ENCODE measurements at places on chromosomes 12 and 14.

GRCh38 chr12:1365703-1366102, 228.7 kb downstream of the FBXL14 start:
- DNase-seq: no peak

DNA sequence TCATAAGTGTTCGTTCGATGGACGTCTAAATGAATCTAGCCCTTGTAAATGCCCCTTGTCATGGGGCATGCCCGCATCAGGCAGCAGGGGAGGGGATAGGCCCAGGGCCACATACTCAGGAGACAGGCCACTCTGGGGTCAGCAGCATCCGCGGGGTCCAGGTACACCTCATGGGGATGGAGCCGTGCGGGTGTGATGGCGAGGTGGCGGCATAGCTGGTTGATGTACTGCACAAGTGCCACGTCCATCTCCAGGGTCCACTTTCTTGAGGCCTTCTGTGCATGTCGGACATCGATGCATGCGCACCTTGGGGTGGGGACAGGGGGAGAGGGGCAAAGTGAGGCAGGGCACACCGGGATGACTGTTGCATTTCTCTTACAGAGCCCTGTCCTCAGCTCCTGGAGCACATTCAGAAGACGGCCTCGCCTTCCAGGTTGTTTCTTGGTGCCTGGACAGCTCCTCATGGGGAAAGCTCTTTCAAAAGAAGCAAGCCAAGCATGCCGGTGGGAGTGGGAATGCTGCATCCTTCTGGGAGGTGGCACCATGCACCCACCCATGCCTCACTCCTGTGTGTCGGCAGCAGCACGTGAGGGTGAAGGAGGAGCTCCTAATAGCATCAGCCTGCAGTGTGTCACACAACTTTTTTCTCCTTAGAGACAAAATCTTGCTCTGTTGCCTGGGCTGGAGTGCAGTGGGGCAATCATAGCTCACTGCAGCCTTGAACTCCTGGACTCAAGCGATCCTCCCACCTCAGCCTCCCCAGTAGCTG, 47.4 kb downstream of the TRAFD1 start:
- no peak for DNase-seq

DNA sequence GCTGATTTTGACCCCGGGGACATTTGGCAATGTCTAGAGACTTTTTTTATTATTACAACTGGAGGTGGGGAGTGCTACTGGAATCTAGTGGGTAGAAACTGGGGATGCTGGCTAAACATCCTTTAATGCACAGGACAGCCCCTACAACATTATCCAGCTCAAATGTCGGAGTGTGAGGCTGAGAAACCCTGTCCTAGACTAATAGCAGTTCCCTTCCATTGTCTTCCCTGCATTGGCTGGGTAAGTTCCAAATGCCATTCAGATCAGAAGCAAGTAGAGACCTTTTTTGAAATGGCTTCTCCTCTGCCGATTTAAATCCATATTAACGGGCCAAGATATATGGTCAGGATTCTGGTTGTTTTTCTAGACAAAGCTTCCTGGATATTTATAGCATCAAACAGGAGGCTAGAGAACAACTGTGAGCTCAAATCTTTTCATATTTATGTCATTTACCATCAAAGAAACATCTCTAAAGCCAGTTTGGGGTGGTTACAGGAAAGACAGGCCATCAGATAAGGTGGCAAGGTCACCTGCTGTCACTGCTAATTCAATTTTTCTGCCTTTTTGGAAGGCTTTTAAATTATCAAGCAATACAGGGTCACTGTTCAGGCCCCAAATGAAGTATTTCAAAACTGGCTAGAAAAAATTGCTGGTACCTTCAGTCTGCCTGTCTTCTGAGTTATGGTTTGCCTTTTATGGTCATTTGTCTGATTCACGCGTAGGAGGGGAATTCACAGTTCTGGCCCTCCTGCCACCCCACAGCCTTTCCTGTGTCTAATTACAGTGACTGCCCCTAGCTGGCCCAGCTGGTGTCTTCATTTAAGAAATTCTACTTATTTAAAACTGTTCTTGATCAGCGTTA, 20.1 kb upstream of the AKAP5 start:
- DNase-seq: no peak

- no peak for DNase-seq
Observed at GRCh38 chr14:59339524-59340330, 125.5 kb downstream of the GPR135 start.

- no peak for DNase-seq
Observed at GRCh38 chr14:72443256-72443655, 450.6 kb downstream of the DPF3 start.

GRCh38 chr12:3491938-3492792, 1.2 kb downstream of the PRMT8 start:
- peak; percentile 25 for DNase-seq

DNA sequence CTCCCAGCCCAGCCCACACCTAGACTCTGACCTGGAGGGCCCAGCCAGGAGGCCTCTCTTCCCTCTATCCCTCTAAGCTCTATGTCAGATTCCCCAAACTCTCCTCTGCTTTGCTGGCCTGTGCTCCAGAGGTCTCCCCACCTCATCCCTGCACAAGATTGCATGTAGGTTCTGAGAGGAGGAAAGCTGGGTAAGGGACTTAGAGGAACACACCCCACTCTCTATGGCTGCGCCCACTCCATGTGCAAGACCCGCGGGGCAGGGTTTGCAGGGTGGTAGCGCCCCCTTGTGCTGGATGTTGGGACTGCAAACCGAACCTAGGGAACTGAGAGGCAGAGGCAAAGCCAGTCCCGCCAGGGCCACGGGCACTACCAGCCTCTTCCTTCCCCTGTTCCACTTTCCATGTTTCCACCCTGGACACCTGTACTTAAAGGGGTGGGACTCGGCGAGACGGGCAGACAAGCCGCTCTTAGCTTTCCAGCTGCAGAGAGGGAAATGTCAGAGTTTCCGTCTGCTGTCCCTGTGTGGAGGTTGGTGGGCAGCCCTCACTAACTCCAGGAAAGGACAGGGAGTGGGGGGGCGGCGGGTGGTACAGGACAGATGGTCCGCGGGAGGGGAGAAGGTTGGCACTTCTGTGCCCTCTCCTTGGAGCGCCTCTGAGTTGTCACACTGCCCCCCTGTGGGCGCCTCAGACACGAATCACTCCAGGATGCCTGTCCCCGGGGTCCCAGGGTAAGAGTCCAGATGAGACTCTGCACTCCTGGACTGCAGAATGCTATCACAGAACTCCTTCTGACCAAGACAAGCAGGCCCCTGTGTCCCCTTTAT, 16.8 kb downstream of the MMP14 start:
- DNase-seq: peak; percentile 81

DNA sequence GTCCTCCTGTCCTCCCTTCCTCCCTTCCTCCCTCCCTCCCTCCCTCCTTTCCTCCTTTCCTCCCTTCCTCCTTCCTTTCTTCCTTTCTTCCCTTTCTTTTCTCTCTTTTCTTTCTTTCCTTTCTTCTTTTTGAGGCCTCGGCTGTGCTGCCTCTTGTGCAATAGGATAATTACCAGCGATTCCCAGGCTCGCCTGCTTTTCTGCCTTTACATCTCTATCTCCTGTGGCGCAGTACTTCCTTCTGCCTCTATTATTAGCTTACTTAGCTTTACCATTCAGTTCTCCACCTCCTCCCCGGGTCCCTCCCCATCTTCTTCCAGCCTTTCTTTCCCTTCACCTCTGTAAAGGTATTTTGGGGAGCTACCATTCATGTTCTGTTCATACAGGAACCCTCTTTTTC, 19.9 kb downstream of the ETV6 start:
- DNase-seq: no peak

- DNase-seq: no peak
Observed at GRCh38 chr12:132211816-132212215, 67.6 kb downstream of the NOC4L start.

- DNase-seq: no peak
Observed at GRCh38 chr12:83265808-83266207, 579.1 kb downstream of the TMTC2 start.

GRCh38 chr12:96131230-96131788, 62.9 kb upstream of the ELK3 start:
- no peak for DNase-seq

DNA sequence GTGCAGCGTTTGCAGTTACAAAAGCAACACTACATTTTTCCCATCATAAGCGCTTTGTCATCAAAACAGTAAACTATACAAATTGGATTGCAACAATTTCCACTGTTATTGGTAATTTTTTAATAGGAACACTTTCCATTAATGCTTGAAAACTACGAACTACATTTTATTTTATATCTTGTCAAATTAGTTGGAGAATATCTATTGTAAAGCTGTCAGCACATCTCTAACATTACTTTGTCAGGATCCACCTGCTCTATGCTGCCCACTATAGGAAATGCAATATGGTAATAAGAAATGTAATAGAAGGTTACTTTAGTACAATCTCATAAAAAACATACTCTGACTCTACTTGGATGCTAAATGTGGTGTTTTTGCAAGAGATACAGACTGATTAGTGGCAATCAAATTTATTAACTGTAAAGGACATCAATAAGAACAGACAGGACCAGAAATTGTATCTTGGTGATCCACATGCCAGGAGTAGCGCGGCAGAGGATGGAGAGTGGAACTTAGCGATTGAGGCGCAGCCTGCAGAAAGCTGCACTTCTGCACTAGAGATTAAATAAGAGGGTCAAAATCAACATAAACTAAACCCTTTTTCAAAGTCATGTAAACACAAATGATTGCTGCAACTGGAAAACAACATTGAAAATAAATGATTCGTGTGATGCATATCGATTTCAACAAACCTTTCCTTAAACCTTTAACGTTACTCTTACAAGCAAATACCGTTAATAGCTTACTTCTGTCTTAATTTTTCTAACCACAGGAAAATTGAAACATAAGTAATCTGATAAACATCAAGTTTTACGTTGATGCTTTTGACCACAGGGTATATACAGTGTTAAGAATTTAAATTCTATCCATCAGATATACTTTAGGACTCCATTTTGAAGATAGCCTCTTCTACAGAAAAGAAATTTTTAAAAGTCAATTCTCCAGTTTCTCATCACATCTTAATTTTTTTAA, 3.6 kb upstream of the ARID2 start:
- no peak for DNase-seq

- DNase-seq: peak; percentile 1
Observed at GRCh38 chr14:32252030-32252670, 49.1 kb upstream of the RNU6-8 start.

- DNase-seq: no peak
Observed at GRCh38 chr14:91875525-91876286, 8.4 kb upstream of the TC2N start.

GRCh38 chr14:80315681-80316080, 104.4 kb upstream of the DIO2 start:
- no peak for DNase-seq

GRCh38 chr12:79435742-79436141, 255.0 kb downstream of the PAWR start:
- DNase-seq: no peak

GRCh38 chr12:70559390-70559789, 77.8 kb downstream of the PTPRB start:
- DNase-seq: no peak

DNA sequence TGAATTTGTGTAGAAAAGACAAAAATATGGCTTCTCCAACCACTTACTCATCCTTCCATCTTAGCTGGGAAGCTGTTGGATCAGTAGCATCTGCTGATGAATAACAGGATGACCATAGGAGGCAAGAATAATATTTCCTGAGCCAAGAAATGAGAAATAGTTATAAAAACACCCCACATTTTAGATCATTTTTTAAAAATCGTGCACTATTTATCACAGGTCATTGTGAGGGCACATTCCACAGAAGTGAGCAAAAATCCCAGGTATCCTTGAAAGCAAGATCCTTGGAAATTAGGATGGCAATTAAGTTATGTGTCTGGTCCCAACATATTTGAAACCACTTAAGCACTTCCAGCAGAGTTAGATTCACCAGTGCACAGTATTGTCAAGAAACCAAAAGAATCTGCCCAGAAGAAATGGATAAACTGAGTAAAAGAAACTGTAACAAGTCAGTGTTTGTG, 8.4 kb downstream of the FAR2 start:
- no peak for DNase-seq

GRCh38 chr14:70655110-70655826, 13.6 kb downstream of the TTC9 start:
- peak; percentile 44 for DNase-seq

GRCh38 chr12:46366771-46367170, 5.8 kb downstream of the SLC38A2 start:
- DNase-seq: no peak

- DNase-seq: peak; percentile 57
Observed at GRCh38 chr14:55579724-55580469, at the start of gene KTN1. Gene KTN1 (plus strand): TSS chr14:55580207. CDS start chr14:55612049, 31,842 bp downstream.

- DNase-seq: no peak
Observed at GRCh38 chr12:47419497-47419896, 286.3 kb downstream of the RPAP3 start.

DNA sequence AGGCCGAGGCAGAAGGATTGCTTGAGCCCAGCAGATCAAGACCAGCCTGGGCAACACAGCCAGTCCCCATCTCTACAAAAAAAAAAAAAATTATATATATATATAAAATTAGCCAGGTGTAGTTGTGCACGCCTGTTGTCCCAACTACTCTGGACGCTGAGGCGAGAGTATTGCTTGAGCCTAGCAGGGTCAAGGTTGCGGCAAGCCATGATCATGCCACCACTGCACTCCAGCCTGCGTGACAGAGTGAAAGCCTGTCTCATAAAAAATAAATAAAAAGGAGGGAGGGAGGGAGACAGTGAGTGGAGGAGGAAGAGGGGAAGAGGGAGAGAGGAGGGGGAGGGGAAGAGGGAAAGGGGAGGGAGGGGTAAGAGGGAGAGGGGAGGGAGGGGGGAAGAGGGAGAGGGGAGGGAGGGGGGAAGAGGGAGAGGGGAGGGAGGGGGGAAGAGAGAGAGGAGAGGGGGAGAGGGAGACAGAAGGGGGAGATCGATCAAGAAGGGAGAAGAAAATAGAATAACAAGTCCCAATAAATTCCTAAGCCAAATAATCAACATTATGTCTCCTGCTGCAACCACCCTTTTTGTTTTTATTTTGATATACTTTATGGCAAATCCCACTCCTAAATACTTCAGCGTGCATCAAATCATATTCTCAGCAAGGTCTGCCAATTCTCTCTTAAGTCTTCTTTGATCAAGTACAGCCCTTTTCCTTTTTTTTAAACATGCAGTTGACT, 163.9 kb downstream of the MED13L start:
- no peak for DNase-seq

- DNase-seq: no peak
Observed at GRCh38 chr12:27730097-27730588, 19.5 kb downstream of the MRPS35 start.

GRCh38 chr14:85599939-85600338, 70.0 kb downstream of the FLRT2 start:
- DNase-seq: no peak

- no peak for DNase-seq
Observed at GRCh38 chr12:104279164-104279563, 24.4 kb upstream of the EID3 start.

- no peak for DNase-seq
Observed at GRCh38 chr14:71692496-71692895, 239.7 kb upstream of the RGS6 start.

DNA sequence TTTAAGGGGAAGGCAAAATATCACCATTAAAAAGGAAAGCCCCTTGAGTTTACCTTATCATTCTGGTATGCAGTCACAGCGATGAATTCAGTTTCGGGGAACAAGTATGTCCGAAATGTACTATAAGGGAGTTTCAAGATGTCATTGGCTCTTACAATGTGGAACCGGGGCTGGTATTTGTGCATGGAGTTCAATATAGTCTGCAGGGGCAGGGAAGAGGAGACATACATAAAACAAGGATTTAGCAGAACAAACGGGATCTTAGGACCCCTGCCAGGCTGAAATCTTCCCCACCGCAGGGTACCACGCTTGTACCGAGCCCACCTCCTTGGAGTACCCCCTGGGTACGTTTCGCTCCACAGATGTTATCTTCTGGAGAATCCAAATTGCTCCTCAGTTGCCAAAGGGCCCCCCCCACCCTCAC, 4.5 kb downstream of the TBX3 start:
- no peak for DNase-seq

GRCh38 chr12:77064896-77065360, 441 bp downstream of the E2F7 start:
- DNase-seq: no peak

All from activated CD8-positive, alpha-beta memory T cell treated with anti-CD3 and anti-CD28 coated beads for 1 hour (primary cell).